AG04449 (cell line): ENCODE measurements at places on chromosomes 5 and 9.

DNA sequence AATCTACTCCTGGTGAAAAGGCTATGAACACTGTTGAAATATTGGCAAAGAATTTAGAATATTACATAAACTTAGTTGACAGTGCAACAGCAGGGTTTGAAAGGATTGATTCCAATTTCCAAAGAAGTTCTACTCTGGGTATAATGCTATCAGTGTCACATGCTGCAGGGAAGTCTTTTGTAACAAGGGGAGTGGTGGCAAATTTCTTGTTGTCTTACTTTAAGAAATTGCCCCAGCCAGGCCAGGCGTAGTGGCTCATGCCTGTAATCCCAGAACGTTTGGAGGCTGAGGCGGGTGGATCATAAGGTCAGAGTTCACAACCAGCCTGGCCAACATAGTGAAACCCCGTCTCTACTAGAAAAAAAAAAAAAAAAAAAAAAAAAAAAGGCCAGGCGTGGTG lies 86.3 kb upstream of the OTULINL start:
- DNase-seq: no peak

GRCh38 chr5:90037646-90038045 lies 371.9 kb downstream of the CETN3 start:
- DNase-seq: no peak

DNA sequence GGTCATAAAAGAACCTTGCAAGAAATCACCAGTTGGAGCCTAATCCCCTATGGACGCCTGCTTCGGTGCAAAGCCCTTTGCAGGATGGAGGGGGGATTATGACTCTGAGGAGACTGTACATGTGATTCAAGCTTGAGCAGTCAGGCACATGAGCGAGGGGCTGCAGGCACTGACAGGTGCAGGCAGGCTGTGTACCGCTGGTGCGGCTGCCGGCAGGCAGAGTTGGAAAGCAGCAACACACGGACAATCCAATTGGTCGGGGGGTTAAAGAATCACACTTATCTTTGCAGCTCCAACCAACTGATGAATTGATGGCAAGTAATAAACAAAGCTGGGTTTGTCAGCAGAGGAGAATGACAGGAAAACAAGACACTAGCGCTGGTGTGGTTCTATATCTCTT lies 5.7 kb downstream of the WHRN start:
- no peak for DNase-seq

GRCh38 chr5:138809391-138809790 lies 56.2 kb downstream of the CTNNA1 start:
- no peak for DNase-seq

GRCh38 chr9:87883274-87883673 lies 597 bp downstream of the SPATA31E1 start:
- DNase-seq: no peak

DNA sequence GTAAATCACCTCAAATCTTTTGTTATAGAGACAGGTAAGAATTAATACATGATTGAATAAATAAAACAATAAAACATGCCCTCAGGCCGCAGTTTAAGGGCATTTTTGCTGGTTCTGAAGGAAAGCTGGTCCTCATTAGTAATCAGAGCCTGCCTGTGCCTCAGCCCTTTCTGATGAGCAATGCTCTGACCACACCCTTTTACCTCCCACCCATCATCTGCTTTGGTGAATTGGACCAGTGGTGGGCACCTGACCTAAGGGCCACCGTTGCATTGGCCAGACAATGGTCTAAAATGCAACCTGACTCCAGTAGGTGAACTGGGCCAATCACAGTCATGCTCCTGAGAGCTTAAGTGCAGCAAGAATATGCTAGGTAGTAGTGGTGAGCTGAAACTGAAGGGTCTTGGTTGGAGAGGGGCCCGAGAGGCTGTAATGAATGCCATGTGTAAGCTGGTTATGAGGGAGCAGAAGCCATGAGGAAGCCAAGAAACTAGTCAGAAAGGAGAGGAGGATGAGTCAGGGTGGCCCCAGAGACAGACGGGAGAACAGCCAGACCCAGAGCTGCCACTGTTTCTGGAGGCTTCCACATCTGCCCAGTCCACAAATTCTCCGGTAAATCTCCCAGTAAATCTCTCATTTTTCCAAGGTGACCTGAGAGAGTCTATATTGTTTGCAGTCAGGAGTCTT lies 45.5 kb upstream of the ZSWIM6 start:
- DNase-seq: no peak

DNA sequence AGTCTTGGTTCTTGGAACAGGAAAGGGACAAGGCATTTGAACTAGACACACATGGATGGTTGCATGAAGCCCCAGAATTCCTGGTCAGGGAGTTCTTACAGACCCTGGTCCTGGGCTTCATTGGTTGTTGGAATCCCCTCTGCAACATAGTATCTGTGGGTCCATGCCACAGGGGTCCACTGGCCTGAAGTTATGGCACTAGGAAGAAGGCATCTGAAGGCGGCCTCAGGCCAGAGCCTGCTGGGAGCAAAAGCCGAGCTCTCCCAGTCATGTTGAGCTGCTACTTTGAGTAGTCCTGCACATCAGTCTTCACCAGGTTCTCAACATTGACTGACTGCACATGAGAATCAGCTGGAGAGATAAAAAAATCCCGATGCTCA lies 71.1 kb upstream of the PITX1 start:
- no peak for DNase-seq

GRCh38 chr5:90813392-90813791 lies 254.8 kb downstream of the ADGRV1 start:
- no peak for DNase-seq

- DNase-seq: no peak
Observed at GRCh38 chr5:124277767-124278545, 468.5 kb downstream of the ZNF608 start.

GRCh38 chr9:76218886-76219445 lies 175.3 kb downstream of the RFK start:
- DNase-seq: no peak

- no peak for DNase-seq
Observed at GRCh38 chr5:89190515-89191265, 307.7 kb upstream of the MEF2C start.

- DNase-seq: no peak
Observed at GRCh38 chr9:122297512-122297911, 32.8 kb downstream of the MRRF start.

GRCh38 chr5:514101-514485 lies 10.2 kb downstream of the SLC9A3 start:
- no peak for DNase-seq
